Left renal cortex interstitium (tissue), 4 donors: ENCODE measurements at places on chromosomes 16 and 17. TPM values are rescaled to one million over a fixed set of nuclear protein-coding genes. Genes with fewer than 3 reads are reported as not detected.

- DNase-seq: no peak
Observed at GRCh38 chr17:55911186-55911585, 160.3 kb downstream of the PCTP start.

DNA sequence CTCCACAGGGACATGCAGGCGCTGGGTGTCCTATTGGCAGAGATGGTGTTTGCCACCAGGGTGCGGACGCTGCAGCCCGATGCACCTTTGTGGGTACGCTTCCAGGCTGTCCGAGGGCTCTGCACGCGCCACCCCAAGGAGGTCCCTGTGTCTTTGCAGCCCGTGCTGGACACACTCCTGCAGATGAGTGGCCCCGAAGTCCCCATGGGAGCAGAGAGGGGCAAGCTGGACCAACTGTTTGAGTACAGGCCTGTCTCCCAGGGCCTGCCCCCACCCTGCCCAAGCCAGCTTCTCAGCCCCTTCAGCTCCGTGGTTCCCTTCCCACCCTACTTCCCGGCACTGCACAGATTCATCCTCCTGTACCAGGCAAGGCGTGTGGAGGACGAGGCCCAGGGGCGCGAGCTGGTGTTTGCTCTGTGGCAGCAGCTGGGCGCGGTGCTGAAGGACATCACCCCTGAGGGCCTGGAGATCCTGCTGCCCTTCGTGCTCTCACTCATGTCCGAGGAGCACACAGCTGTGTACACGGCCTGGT is 2.8 kb downstream of the WDR81 start:
- DNase-seq: no peak

DNA sequence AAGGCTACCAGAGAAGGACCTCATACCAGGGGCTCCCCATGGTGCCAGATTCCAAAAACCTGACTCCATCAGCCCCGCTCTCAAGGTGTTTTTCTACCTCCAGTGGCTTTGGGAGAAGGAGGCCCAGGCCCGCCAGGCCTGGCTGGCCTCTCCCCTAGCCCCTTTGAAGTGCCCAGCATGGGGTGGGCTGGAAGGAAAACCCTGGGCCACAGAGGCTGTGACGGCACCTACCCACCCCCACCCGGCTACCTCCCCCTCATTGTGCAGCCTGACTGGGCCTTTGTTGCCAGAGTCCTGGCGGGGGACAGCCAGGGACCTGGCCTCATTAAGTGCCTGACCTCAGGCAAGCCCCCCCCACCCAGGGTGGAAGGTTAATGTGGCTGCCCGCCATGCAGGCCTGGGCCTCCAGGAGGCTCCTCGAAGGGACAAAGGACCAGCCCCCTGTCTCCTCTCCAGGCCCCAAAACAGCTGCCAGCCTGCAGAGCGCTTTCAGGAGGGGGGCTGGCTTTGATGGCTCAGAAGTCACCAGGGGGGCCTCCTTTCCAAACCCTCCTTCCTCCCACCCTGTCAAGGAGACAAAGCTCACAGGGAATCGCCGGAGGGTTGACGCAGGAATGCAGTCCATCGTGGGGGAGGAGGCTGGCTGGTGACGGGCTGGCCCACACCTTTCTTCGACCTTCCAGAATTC is 159.4 kb downstream of the ZNF423 start:
- no peak for DNase-seq

DNA sequence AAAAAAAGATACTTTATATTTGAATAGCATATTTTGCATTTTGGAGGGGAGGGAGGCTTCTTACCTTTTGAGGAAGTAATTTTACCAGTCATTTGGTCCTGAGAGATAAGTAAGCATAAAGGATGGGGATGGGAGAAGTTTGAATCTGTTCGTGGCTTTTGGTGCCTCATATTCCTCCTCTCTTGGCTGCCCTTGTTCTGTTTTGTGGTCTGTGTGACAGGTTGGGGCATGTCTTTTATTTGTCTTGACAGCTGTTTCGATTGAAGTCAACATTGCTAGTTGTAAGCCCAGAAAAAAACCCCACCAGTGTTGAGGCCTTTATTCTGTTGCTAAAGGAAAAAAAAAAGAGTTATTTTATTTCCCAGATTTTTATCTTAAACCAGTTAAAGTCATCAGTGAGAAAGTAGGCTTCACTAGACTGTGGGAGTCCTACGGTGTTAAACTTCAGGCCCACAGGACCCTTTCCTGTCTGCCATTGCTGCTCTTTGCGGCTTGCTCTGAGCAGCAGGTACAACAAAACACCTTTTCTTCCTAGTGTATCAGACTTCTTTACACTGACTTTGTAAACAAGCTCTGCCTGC is 11.4 kb downstream of the SLC7A6 start:
- no peak for DNase-seq

GRCh38 chr16:78778101-78779004 is 678.9 kb downstream of the WWOX start:
- DNase-seq: no peak

- no peak for DNase-seq
Observed at GRCh38 chr17:62821189-62822079, 13.3 kb upstream of the MARCHF10 start.

DNA sequence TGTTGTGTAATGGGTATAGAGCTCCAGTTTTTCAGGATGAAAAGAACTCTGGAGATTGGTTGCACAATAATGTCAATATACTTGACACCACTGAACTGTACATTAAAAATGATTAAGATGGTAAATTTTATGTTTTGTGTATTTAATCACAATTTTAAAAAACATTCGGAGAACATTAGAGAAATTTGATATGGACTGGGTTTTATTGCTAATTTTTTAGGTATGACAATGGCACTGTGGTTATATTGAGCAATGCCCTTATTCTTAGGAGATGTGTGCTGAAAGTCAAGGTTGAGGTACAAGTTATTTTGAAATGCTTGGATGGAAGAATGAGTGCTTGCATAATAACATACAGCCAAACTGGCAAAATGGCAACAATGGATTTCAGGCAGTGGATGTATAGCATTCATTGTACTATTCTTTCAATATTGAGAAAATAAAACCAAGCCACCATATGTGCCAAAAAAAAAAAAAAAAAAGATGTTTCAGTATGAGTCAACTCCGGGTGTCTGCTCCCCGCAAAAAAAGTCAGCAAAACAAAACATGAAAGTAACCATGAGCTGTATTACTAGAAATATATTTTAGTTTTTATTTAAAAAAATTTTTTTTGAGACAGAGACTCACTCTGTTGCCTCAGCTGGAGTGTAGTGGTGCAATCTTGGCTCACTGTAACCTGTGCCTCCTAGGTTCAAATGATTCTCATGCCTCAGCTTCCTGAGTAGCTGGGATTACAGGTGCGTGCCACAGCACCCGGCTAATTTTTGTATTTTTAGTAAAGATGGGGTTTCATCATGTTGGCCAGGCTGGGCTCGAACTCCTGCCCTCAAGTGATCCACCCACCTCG is 19.8 kb downstream of the HOXB1 start:
- no peak for DNase-seq

DNA sequence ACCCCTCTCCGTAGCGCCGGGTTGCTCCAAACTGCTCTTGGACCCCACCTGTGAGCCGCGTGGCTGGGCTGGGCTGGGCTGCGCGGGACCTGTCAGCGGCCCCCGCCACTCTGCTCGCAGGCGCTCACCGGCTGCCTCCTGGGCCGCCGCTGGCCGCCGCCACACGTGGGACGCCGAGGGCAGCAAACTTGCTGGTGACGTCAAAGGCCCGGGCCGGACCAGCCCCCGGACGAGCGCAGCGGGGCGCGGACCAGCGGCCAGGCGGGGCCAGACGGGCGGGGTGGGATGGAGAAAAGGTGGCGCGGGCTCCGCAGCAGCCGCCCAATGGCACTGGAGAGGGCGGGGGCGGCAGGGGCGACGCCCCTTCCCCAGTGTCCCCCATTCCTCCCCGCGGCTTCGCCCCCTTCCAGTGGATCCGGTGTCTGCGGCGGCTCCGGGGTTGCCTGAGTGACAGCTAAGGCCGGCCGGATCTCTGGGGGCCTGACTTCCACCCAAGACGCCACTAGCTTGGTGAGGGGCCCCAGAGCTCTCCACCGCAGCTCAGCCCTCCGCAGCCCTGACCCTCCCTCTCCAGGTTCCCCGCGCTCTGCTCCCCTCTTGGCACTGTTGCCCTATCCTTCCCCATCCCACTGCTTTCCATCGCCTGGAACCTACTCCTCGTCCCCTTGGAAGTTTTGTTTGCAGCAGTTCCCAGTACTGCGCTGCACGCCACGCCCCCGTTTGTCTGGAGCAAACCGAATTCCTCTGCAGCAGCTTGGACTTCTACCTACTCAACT is at the start of gene HS3ST3A1:
Gene HS3ST3A1 (minus strand): TSS at position 154 of the 776 bp plus-strand sequence. CDS start 800 bp downstream, outside the sequence.
- no peak for DNase-seq

DNA sequence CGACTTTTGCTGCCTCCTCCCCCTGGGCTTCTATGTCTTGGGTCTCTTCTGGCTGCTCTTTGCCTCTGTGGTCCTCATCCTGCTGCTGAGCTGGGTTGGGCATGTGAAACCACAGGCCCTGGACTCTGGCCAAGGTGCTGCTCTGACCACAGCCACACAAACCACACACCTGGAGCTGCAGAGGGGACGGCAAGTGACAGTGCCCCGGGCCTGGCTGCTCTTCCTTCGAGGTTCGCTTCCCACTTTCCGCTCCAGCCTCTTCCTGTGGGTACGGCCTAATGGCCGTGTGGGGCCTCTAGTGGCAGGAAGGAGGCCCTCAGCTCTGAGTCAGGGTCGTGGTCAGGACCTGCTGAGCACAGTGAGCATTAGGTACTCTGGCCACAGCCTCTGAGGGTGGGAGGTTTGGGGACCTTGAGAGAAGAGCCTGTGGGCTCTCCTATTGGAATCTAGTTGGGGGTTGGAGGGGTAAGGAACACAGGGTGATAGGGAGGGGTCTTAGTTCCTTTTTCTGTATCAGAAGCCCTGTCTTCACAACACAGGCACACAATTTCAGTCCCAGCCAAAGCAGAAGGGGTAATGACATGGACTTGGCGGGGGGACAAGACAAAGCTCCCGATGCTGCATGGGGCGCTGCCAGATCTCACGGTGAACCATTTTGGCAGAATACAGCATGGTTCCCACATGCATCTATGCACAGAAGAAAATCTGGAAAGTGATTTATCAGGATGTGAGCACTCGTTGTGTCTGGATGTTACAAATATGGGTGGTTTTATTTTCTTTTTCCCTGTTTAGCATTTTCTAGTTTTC is 2.3 kb downstream of the GP1BA start:
- no peak for DNase-seq

DNA sequence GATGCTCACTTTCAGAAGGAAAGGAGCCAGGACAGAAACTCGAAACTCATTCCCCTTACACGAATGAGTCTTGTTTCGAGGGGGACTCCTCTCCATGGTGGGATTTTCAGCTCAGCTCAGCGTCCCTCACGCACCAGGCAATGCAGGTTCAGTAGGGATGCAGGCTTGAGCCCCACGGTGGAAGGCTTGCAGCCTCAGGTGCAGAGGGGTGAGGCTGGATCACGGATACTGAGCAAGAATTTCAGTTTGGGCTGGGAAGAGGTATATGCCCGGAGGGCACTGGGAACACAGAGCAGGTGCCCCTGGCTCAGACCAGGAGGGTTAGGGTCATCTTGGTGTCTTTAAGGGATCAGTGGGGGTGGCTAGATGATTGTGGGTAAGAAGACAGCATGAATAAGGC is 344.9 kb upstream of the TNRC6C start:
- no peak for DNase-seq

- DNase-seq: no peak
Observed at GRCh38 chr17:65103431-65103830, 33.7 kb upstream of the RGS9 start.

DNA sequence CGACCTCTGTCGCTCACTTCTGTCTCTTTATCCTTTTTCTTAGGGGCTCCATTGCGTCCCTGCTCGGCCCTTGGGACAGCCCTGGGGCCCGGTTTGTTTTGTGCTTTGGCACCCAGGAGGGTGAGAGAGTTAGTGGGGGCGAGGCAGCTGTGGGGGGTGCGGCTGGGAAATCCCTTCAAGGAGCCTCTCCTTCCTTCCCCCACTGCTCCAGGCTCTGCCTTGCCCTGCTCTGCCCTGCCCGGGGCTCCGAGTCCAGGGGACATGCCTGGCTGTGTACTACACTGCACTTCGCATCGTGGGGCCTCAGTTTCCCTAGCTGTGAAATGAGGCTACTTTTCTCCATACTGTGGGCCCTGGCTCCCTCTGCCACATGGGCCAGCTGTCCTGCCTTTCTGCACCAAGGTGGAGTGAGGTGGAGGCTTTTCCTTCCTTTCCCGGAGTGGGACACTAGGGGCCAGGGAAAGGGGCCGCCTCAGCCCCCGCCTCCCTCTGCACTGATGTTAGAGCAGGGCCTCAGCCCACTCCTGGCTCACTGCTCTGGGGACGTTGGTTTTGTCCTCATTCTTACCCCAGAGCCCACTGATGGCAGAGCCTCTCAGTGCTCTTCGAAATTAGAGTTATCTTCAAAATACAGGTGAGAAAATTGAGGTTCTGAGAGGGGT is 980 bp downstream of the LLGL1 start:
- DNase-seq: no peak

DNA sequence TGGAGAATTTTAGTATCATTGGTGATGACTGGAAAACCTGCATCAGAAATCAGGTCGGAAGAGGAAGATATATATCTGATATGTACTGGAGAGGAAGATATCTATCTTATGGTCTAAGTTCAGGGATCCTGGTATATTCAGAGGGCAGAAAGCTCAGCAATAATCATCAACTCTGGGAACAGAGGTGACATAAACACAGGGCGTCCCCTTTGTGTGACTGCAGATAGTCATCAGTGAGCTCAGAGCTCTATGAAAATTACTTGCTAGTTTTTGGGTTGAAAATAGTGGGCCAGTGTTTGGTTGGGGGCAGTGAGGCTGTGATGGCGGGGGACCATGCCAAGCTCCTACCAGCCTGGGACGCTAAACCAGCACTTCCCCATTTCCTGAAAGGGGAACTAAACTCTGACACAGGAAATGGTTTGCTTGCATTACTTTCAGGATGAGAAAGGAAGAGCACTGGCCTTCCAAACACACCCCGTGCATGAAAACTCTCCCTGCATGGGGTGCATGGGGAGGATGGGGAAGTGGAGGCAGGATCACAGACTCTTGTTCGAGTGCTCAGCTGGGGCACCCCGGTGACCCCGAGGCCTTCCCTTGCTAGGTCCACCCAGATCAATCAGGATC is 15.8 kb downstream of the NOD2 start:
- no peak for DNase-seq

GRCh38 chr17:45410144-45411091 is 22.3 kb downstream of the ARHGAP27 start:
- no peak for DNase-seq

DNA sequence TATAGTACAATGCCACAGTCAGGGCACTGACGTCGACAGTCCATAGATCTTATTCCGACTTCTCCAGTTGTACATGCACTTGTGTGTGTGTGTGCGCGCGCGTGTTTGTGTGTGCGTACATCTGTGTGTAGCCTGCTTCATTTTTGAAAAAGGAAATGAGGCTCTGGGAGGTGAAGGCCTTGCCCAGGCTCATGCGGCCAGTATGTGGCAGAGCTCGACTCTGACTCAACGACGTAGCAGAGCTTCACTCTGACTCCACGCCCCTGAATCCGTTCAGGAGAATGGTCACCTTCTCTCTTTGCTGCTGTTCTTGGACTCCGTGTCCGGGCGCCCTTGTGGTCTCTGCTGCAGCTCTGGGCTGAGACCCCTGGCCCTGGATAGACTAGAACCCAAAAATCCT is 81.6 kb upstream of the CIBAR2 start:
- DNase-seq: no peak

GRCh38 chr16:52492789-52493357 is 54.1 kb downstream of the TOX3 start:
- no peak for DNase-seq

The TGFB1I1 gene
- 45.9 TPM for polyA plus RNA-seq

The AGRP gene
- polyA plus RNA-seq: not detected

The GAS7 gene
- 17.6 TPM for polyA plus RNA-seq

The HSF5 gene
- 0.40 TPM for polyA plus RNA-seq

The UMOD gene
- 114 TPM for polyA plus RNA-seq

The ATP2A1 gene
- polyA plus RNA-seq: 6.4 TPM
